ENCODE measurements at places on chromosomes 6 and 20.

- peak; percentile 86 for DNase-seq
Measured at GRCh38 chr20:50308513-50309279, 118.1 kb downstream of the CEBPB start.

- peak; percentile 21 for DNase-seq
Measured at GRCh38 chr6:21634582-21634981, 41.0 kb downstream of the SOX4 start.

- DNase-seq: no peak
Measured at GRCh38 chr6:26019261-26019830, 56.7 kb downstream of the TRIM38 start.

DNA sequence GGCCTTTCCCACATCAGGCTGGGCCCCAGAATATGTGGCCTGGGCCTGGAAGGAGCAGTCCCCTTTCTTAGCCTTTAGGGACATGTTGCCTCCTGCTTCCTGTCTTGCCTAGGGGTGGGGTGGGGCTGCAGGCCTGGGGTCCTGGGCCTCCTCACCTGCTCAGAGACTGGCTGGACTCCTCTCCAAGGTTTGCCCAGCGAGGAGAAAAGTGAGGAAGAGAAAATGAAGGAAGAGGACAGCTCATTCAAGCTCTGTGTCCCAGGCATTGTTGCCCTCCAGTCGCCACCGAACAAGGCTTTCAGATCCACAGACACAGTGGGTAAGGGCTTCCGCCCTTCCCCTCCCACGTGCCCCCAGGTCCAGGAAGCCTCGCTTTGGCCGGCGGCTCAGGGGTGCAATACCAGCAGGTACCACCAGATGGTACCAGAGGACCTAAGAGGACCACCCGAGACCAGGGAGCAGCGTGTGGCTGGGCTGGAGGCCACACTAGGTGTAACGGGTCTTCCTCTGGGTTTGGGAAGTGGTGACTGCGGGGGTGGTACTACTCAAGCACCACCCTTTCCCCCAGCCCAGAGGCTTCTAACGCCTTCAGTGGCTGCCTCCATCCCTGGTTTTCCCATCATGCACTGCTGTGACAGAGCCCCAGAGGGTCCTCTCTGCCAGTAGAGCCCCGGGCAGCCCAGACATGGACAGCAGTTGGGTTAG, 5.5 kb upstream of the BAK1 start:
- peak; percentile 20 for DNase-seq
